Left renal pelvis (tissue), 4 donors: ENCODE measurements at places on chromosomes 11 and 22.

DNA sequence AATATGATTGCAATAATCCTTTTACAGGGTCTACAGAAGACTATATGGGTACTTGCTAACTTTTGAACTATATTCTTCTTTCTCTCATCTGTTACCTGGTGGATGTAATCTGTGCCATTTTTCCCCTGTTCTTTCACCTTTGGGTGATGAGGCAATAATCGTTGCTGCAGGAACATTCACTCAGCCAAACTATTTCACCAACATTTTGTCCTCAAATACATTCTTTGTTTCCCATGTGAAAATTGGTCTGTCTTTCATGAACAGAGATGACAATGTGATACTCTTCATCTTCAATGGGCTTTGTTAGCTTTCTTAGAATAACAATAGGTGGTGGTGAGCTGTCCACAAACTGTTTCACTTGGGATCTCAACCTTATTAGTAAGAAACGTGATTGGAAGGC is 52.1 kb upstream of the CAPRIN1 start:
- no peak for DNase-seq

- no peak for DNase-seq
These were observed 201.4 kb downstream of the BLID start for GRCh38 chr11:121914508-121915059.

DNA sequence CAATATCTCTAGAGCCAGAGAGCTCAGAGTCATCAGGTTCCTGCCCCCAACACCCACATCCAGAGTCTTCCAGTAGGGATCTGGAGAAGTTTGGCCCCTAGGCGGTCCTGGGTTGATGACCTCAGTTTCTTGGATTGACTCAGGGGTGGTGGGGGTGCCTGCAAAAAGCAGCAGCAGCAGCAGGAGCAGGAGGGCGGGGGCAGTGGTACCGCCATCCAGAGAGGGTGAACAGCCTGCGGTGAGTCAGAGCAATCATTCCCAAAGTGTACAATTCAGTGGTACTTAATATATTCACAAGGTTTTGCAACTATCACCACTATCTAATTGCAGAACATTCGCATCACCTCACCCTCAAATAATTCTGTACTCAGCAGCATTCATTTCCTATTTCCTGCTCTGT is 9.9 kb upstream of the SEC14L3 start:
- no peak for DNase-seq

- DNase-seq, result no peak
These were observed 6.2 kb downstream of the PANX1 start for GRCh38 chr11:94134651-94135512.

GRCh38 chr11:47109051-47109726 is 67.5 kb downstream of the ARFGAP2 start:
- DNase-seq, result no peak

- no peak for DNase-seq
These were observed 19.4 kb downstream of the RPS6KA4 start for GRCh38 chr11:64378335-64378880.

- no peak for DNase-seq
These were observed 25.0 kb upstream of the PRSS23 start for GRCh38 chr11:86775361-86775760.
